PC-3 (cell line): ENCODE measurements at places on chromosomes 12 and 14. TPM values are rescaled to one million over a fixed set of nuclear protein-coding genes. Genes with fewer than 3 reads are reported as not detected.

The AQP2 gene
- total RNA-seq: not detected in 2 replicates

The ACVR1B gene
- total RNA-seq: 9.8 and 11.5 TPM in 2 replicates

The SYCP3 gene
- total RNA-seq: not detected in 2 replicates

The DNM1L gene
- 29.9 and 38.7 TPM in 2 replicates for total RNA-seq

The DCAF11 gene
- 68.2 and 85.8 TPM in 2 replicates for total RNA-seq

The GUCY2C gene
- total RNA-seq: not detected in 2 replicates

The PITPNM2 gene
- 5.6 and 8.1 TPM in 2 replicates for total RNA-seq

The STYK1 gene
- total RNA-seq: 4.3 and 8.6 TPM in 2 replicates

The TRPV4 gene
- total RNA-seq: 1.6 and 2.4 TPM in 2 replicates

The SYNJ2BP gene
- 13.1 and 16.4 TPM in 2 replicates for total RNA-seq

The SRGAP1 gene
- total RNA-seq: 7.5 and 11.0 TPM in 2 replicates

The CCDC177 gene
- not detected in 2 replicates for total RNA-seq

The C1S gene
- total RNA-seq: 2.1 and 2.9 TPM in 2 replicates

The LHX5 gene
- total RNA-seq: 0.23 and 0.26 TPM in 2 replicates

The RND1 gene
- total RNA-seq: 7.6 and 8.3 TPM in 2 replicates

The NR4A1 gene
- total RNA-seq: 90.7 and 110 TPM in 2 replicates

The LRRC10 gene
- not detected in 2 replicates for total RNA-seq
